WTC11 (cell line): ENCODE measurements at places on chromosomes 13 and 19.

DNA sequence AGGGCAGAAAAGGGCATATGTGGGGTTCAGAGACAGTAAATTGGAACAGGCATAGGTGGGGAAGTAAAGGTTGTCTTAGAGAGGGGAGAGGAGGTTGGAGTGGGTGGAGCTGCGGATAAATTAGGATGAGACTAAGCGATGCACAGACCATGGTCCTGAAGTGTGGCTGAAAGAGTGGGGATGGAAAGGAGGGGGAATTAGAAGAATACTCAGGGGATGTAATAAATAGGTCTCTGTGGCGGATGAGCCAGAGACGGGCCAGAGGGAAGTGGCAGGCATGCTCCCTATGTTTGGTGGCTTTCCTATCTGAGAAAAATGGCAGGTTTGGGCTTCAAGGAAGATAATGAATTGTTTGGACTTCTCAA is 123.4 kb downstream of the OLFM4 start:
- DNase-seq: no peak

- no peak for DNase-seq
These were observed 11.2 kb downstream of the BCAT2 start for GRCh38 chr19:48799358-48800300.

GRCh38 chr13:99507054-99507453 is 5.8 kb downstream of the TM9SF2 start:
- DNase-seq: no peak

DNA sequence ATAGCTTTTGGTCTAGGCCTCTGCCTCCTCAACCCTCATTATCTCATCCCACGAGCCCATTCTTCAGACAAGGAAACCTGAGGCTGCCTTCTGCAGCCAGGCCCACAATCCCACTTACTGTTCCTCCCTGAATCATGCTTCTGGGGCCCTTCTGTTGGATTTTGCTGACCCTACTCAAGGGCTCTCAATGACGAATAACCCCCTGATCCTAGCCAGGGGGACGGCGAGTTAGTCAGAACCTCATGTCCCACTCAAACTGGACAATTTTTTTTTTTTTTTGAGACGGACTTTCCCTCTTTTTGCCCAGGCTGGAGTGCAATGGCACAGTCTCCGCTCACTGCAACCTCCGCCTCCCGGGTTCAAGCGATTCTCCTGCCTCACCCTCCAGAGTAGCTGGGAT is 2.0 kb downstream of the CGB3 start:
- no peak for DNase-seq

DNA sequence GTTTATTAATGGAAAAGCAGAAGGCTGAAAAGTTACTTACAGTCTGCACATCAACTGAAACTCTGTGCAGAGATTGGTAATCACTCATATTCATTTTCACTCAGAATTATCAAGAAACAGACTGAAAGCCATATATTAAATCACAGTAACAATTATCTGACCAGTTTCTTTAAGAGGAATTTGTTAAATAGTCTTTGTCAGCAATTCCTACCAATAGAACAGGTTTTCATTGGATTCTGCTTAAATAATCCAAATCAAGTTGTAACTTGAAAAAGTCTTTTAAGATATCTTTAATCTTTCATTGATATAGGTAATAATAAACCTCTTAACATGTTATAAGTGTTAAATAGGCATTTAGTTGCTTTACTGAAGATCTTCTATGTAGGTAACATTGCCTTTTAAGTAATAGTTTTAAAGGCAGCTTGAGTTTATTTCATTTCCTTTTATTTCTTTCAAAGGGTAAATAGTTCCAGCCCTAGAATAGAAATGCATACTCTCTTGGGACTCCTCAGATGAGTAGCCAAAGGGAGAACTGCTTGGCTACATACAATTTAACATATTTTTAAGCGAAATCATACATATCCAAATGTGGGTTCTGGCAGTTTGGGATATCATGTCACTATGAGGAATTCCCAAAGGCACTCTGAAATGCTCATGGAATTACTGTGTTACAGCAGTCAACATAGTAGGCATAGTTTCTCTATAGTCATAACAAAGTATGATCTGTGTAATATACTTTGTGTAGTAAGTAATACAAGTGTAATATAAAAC is 326.0 kb upstream of the SPRY2 start:
- no peak for DNase-seq

DNA sequence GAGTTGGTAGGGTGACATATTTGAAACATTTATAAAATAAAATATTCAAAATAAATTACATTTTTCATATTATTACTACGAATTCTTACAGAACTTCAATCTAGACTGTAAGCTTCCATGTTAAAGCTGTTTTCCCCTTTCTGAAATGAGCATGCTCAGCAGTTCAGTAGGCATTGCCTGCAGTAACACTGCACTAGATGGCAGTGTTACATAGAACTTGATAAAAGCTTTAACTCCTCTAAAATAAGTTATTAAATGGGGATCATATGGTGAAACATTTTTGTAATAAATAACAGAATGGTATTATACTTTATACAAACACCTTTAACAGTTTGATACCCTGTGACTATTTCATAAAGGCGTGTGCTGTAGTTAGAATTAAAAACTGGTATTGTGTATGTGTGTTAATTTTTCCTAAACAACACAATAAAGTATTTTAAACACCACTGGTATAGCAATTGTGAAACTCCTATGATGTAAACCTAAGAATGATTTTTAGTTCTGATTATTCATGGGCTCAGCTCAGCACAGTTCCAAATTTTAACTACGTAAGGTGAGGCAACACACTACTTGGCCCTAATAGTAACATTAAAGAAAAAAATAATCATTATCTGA is 11.6 kb upstream of the GPR18 start:
- no peak for DNase-seq

GRCh38 chr19:2804156-2805004 is 15.3 kb upstream of the ZNF554 start:
- DNase-seq: no peak

GRCh38 chr19:55901369-55902079 is 30.6 kb downstream of the NLRP13 start:
- DNase-seq: no peak

DNA sequence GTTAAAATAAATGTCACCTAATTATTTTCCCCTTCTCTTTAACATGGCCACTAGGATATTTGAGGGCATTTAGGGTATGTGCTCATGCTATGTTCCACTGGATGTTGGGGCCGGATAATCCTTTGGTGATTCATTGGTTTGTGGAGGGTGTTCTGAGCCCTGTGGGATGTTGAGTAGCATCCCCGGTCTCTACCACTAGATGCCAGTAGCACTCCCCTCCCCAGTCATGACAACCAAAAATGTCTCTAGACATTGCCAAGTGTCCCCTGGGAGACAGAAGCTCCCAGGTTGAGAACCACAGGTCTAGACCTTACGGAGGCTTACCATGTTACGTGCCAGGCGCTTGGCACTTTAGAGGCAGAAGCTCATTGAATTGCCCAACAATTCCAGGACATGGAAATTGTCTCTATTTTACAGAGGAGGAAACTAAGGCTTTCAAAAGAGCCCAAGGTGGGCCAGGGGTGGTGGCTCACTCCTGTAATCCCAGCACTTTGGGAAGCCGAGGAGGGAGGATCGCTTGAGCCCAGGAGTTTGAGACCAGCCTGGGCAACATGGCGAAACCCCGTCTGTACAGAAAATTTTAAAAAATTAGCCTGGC is 14.1 kb downstream of the SHANK1 start:
- peak; percentile 62 for DNase-seq

DNA sequence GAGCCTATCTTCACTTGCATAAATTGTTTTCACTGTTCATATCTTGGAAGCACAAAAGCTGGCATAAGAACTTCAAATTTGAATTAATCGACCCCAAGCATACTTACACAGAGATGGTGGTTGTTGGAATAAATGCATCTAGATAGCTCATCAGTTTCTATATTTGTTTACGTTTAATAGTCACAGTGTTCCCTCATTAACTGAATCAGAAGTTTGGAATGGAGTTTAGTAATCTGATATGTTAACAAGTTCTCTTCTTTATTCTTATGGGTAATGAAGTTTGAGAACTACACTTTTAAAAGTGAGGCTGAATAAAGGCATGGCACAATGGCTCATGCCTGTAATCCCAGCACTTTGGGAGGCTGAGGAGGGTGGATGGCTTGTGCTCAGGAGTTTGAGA is 886.7 kb upstream of the PCDH20 start:
- DNase-seq: no peak

DNA sequence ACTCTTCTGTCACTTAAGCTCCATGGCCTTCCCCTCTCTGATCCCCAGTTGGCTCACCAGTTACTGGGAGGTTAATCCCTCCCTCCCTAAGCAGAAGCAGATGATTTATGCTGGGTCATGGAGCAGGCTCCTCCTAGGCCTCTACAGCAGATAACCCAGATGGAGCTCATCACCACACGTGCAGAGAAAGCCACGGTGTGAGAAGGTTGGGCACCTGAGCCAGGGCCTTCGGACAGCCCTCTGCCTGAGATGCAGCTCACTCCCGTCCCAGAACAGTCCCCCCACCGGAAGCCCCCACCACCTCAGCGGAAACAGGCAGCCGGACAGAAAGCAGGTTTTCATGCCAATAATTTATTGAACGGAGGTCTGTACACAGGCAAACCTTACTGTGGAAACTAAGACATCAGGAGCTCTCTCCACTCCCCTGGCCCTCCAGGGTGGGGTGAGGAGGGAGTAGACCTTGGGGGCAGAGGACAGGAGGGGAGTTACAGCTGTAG is 9.8 kb downstream of the ZNF526 start:
- DNase-seq: no peak

DNA sequence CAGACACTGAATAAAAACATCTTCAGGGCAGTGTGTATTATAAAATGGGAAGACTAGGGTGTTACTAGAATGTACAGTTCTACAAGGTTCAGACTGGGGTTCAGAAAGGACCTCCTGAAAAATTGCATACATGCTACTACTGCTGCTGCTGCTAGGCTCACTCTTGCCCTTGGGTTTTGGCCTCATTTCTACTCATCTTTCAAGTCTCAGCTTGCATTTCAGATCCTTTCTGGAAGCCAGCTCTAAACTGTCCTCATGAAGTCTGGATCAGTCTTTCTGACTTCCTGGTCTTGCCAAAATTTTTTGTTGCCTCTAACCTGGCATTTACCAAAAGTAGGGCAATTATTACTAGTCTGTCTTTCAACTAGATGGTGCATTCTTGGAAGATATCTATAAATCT is 393.3 kb downstream of the DIAPH3 start:
- no peak for DNase-seq

DNA sequence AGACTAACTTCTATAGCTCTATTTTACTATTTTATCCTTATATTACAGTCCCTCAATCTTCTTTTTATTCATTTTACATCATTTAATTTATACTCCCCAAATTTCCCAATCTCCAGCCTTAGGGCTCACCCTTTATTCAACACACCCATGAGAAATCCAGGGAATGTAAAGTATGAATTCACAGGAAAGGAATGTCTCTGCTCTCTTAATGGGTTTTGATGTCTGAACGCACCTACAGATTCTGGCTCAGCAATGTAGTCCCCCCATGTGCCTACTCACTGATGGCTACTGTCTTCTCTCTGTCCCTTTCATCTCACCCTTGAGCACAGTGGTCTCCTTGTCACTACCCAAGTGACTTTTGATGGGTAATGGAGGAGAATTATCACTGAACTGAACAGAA is 32.8 kb downstream of the TNFSF13B start:
- no peak for DNase-seq

- DNase-seq: no peak
These were observed 12.0 kb downstream of the COQ8B start for GRCh38 chr19:40704491-40705361.

DNA sequence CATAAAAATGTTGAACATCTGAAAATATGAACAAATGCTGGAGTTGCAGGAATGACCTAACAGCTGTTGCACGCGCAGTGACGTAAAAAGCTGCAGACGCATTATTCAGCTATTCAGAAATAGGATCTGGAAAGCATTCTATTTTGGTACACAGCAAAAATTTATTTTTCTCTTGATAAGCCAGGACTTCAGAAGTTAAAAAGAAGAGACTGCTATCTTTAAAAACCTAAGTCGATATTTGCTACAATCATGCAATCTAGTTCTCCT is 36.9 kb upstream of the STARD13 start:
- no peak for DNase-seq

DNA sequence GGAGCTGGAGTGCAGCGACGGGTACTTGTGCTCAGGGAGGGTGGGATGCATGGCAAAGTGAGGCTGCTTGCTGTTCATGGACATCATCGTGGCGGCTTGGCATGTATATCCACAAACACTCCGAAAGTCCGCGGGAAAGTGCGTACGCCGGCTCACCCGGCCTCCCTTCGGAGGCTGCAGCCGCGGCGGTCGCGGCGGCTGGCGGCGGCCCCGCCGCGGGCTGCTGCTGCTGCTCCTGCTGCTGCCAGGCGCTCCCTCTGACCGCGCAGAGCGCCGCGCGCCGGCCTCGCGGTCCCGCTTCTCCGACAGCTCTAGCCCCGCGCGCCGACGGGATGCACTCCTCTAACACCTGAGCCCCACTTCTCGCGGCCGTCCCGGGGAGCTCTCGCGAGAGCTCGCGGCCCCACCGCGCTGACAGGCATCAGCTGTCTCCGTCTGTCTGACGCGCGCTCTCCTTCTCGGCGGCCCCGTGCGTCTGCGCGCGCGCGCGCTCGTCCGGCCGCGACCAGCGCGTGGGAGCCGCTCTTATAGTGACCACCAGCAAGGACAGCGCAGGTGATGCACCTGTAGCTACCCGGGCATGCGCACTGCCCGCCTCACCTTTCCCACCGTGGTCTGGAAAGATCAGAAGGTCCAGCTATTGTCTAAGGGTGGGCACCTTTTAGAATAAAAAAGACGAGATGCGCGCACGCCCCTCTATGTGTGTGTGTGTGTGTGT is at the start of gene POU4F1:
Gene POU4F1, minus strand, starts transcription at position 313 of the 718 bp plus-strand sequence. Its CDS starts 226 bp downstream, at position 87.
- peak; percentile 93 for DNase-seq

- no peak for DNase-seq
These were observed 24.8 kb upstream of the NAXD start for GRCh38 chr13:110590577-110590976.
